Central memory CD8-positive, alpha-beta T cell (primary cell): ENCODE measurements at places on chromosomes 4 and X.

DNA sequence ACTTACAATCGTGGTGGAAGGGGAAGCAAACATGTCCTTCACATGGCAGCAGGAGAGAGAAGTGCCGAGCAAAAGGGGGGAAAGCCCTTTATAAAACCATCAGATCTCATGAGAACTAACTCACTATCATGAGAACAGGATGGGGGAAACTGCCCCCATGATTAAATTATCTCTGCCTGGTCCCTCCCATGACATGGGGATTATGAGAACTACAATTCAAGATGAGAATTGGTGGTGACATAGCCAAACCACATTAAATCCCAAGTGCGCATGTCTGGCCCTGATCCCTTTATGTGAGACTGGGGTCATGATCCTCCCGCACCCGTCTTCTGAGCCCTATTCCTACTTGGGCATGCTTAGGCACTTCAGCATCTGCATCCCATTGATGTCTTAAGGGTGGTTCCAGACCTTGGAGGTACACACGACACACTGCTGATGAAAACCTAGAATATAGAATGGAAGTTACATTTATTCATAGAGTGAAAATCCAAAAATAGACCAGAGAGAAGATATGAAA, 116.0 kb downstream of the PTTG2 start:
- no peak for DNase-seq

DNA sequence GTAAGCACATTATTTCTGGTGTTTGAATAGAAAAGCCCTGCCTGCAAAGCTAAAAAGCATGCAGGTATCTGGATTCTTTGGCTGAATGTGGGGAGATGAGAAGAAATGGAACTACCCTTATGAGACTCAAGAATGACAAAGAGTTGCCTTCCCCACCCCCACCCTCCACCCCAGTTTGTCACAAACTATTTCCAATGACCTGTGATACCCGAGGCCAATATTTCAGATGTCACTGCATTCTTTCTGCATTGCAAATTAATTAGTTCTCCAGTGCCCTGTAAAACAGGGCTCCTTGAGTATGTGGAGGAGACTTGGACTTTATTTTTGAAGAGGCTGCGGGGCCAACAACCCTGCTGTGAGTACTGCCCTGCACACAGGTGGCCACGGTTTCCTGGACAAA, 116.4 kb downstream of the ZNF827 start:
- DNase-seq, result no peak

DNA sequence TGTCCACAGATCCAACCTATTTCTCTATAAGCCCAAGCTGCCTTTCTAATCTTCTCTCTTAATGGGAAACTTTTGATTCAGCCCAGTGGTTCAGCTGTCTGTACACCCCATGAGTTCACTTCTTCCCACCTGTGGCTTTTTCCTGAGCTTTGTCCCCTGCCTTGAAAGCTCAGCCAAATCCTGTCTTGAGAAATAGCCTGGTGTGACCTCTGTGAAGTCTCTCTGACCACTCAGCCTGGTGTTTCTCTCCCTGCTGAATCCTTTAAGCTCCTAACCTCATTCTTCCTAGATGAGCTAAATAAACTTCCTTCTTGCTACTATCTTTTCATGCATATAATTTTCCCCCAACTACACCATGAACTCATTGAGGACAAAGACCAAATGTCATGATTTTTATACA, 15.2 kb upstream of the HERC5 start:
- DNase-seq, result no peak

DNA sequence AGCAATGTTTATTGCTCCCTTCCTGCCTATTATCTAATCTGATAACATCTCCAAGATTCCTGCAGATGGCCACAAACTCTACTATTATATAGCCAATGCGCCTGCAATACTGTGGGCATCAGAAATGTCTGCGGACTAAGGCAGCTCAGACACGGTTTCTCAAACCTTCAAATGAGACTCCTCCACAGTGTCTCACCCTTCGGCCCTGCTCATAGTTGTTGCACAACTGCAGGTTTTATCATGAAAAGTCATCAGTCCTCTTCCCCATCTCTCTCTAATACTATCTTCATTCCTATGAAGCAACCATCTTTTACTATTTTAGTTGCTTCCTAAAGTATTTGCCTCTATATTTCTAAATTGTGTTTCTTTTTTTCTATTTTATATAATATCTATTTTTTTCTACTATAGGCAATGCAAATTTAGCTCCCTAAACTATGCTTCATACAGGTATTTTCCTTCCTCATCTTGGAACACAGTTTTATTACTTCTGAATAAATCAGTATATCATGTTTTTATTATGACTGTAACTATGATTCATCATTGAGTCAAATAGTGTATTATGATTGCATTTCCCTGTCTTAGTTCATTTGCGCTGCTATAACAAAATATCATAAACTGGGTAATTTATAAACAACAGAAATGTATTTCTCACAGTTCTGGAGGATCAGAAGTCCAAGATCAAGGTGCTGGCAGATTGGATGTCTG, 129.7 kb upstream of the EDNRA start:
- no peak for DNase-seq

- DNase-seq, result no peak
Measured at GRCh38 chr4:140153419-140153717, 616 bp downstream of the MAML3 start.

DNA sequence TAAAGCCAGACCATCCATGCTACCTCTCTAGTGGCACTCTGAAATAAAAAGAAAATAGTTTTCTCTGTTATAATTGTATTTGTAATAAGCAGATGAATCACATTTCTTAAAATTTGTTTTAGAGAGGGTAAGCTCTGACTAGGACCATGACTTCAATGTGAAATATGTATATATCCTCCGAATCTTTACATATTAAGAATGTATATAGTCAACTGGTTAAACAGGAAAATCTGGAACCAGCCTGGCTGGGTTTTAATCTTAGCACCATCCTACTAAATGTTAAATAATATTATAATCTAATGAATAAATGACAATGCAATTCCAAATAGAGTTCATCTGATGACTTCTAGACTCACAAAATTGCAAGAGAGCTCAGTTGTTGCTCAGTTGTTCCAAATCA, 1.5 kb downstream of the FGB start:
- no peak for DNase-seq

GRCh38 chr4:105544520-105545286, 7.7 kb upstream of the ARHGEF38 start:
- no peak for DNase-seq

- DNase-seq, result no peak
Measured at GRCh38 chr4:128606173-128606572, 203.3 kb upstream of the JADE1 start.

DNA sequence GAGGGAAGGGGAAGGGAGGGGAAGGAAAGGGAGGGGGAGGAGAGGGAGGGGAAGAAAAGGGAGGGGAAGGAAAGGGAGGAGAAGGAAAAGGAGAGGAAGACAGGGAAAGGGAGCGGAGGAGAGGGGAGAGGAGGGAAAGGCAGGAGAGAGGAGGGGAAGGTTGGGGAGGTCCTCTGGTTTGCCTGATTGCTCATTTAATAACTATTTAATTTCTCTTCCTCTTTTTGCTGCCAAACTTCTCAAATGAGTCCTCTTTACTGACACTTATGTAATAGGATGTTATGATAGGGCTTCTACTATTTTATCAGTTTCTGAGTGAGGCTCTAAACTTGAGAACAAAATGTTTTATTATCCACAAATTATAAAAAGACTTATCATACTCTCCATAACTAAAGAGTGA, 35.4 kb upstream of the PPA2 start:
- no peak for DNase-seq

GRCh38 chr4:41257257-41257901, 651 bp downstream of the UCHL1 start:
- DNase-seq, result no peak

- DNase-seq, result no peak
Measured at GRCh38 chrX:2710041-2710840, 19.1 kb downstream of the CD99 start.

DNA sequence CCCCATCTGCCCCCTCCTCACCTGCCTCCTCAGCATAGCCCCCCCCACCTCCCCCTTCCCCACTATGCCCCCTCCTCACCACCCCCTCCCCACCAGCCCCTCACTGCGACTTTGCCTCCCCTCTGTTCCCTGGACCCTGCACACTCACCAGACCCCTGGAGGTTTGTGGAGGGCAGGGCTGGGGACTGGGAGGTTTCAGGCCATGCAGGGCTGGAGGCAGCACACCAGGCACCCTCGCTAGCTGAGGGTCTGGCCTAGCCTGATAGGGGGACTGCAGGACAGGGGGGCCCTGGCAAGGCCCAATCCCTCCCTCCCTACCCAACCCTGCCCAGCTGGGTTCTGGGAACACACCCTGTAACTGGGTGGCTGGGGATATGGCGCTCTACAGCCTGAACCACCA, 28.0 kb downstream of the TACC3 start:
- DNase-seq, result no peak

DNA sequence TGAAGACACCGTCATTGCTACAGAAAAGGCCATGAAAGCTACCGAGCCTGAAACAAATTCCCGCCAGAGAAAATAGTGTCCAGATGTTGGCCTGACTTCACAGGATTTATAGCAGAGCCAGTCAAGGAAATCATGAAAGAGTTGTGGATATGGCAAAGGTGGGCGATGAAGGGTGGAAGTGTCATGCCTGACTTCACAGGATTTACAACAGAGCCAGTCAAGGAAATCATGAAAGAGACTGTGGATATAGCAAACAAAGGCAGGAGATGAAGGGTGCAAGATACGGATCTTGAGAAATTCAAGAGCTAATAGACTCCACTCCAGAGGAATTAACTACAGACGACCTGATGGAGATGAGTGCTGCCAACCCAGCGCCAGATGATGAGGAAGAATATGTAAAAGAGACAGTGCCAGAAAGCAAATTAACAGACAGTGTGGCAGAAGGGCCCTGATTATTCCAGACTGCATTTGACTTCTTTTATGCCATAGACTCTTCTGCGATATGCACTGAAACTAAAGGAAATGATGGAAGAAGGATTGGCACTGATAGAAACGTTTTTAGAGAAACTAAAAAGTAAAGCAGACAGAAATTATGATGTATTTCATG, 17.2 kb downstream of the TRMT44 start:
- no peak for DNase-seq

DNA sequence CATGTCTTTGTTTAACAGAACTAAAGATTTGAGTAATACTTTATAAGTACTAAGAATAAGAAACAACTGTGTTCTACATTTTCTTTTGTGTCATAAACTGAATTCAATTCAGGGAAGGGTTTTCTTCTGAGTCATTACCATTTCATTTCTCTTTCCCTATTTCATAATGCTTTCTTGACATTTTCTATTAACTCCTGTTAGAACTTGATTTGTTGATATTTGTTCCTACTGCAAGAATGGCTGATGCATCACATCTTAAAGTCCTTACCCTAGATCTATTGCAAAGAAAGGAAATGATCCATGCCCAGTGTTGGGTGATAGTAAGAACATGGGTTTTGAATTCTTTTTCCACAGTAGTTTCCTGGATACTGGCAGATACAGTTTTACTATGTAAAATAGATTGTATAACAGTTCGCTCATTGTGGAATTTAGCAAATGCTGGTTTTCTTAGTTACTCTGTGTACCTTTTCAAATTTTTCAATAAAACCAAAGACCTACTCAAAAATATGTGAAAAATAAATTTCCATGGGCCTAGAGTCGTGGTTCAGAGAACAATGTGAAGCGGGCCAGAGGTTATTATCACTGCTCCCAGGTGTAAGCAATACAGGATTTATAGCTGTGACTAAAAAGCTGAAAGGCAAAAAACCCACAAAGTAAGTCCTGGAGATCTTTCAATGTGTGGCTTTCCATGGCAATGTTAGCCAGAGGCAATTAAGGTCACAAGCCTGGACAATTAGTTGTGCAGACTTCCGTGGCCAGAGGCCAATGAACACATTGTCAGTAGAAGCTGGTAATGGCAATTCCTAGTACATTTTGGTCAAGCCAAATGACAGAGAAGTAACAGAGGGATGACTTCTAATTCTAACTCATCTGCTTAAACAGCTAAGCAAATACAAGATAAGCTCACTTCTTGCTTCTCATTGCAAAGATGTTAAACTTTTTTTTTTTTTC, 127.3 kb upstream of the FAT4 start:
- DNase-seq, result no peak

GRCh38 chr4:35965300-35965699, 279.0 kb downstream of the ARAP2 start:
- DNase-seq, result no peak

GRCh38 chr4:86831262-86832130, 17.7 kb downstream of the SLC10A6 start:
- DNase-seq, result no peak

- no peak for DNase-seq
Measured at GRCh38 chr4:54255881-54256280, 26.8 kb downstream of the PDGFRA start.

DNA sequence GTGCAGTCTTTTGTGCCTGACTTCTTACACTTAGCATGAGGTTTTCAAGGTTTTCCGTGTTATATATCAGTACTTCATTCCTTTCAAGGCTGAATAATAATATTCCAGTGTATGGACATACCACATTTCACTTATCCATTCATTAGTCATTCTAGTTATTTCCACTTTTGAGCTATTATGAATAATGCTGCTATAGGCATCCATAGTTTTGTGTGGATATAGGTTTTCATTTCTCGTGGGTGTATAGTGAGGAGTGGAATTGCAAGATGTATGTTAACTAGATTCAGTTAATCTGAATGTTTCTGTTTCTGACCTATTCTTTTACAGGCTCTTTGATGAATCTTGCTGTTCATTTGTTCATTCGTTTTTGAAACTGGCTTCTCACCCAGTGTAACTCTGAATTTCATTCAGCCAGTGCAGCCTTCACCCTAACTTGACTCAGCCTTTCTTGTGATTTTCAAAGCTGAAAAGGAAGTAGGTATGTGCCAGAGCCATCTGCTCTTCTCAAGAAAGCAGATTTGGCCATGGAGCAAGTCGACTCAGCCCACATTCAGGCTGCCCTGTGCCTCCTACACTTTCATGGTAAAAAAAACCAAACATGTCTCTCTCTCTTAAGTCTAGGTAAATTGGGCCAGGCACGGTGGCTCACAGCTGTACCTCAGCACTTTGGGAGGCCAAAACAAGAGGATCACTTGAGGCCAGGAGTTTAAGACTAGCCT, 56.3 kb upstream of the NOCT start:
- no peak for DNase-seq

DNA sequence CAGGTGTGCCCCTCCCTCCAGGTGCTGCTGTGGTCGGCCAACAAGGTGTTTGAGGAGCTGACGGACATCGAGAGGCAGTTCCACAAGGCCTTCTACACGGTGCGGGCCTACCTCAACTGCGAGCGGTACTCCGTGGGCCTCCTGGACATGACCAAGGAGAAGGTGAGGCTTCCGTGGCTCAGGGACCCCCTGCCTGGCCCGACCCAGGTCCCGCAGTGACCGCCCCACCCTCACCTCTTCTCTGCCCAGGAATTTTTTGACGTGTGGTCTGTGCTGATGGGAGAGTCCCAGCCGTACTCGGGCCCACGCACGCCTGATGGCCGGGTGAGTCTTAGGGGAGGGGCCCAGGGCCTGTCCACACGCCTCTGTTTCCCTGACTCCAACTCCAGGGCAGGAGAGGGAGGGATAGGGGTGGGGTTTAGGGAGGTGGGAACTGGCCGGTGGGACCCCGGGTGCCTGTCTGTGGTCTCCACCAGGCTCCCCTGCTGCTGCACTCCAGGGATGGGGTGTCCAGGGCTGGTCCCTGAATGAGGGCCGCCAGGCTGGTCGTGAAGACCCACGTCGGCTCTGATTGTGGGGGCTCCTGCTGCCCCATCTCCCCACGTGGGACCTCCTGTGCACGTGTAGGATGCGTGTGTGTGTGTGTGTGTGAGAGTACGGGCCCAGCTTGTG, 20.1 kb downstream of the ATP5ME start:
- DNase-seq, result no peak
